ENCODE measurements at places on chromosomes 5 and 9.

GRCh38 chr9:5448016-5448415 lies 2.3 kb upstream of the CD274 start:
- DNase-seq: no peak

DNA sequence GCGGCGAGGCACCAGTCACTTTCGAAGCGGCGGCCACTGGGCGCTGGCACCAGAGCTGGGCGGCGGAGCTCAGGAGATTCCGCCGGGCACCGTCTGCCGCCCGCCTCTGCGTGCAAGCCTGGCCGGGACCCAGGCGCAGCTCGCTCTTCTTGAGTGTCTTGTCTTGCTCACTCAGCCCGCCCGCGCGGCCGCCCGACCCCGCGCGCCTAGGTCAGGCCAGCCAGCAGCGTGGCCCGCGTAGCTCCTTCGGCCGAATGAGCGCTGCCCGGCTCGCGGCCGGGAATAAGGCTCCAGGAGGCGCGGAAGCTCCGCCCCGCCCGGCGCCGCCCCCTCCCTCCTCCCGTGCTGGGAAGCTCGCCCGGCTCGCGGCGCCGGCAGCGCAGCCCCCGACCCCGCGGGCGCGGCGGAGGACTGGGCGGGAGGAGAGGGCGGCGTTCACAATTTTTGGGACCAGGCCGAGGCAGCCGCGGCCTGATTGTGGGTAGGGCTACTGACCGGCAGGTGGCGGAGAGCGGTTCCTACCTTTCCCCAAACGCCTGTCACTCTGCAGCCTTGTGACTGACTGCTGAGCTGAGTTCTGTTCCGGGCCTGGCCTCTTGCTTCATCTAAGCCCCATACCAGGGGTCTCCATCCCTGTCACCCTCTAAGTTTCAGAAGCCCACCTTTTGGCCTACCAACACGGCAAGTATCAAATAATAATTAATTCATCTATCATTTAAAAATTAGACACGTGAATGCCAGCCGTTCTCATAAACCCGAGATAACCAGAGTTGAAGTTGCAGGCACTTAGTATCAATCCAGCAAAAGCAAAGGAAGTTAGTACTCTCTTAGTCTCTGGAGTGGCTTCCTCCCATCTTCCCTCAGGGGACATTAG lies at the start of gene HBEGF:
HBEGF (minus strand) TSS at position 256 of the 874 bp plus-strand sequence. CDS start 275 bp downstream, outside the sequence.
- peak; percentile 60 for DNase-seq

DNA sequence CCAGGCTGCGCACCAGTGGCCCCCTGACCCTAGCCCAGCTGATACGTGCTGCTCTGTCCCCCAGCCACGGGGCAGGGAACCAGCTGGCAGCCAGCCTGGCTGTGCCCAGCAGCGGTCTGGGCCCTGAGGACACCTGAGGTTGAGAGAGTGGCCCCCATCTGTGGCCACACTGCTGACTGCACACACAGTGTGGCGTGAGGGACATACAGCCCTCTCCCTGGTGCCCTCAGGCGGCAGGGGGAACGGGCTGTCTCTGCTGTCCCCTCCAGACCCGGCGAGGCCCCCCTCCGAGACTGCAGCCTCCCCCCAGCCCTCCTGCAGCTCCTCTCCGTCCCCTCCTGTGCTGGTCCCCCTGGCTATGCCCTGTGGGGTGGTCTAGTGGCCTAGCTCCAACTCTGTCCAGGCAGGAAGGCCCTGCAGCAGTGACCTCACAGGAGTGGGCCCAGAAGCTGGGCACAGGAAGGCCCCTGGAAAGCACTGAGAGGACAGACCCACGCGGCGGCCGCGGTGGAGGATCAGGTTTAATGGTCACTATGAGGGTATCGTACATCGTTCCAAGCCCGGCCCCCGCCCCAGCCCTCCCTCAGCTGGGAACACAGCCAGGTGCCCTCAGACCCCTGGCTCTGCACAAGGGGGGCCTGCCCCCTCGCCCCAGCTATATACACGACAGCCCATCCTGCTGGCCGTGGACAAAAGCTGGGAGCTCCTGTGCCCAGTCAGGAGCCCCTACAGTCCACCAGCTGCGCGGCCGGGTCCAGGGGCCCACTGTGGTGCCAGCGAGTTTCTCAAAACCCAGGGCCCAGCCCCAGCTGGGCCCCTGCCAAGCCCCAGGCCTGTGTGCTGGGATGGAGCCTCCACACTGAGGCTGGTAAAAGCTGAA lies 6.8 kb upstream of the ENTPD8 start:
- no peak for DNase-seq

GRCh38 chr5:3325201-3325971 lies 270.2 kb upstream of the IRX1 start:
- DNase-seq: peak; percentile 77

DNA sequence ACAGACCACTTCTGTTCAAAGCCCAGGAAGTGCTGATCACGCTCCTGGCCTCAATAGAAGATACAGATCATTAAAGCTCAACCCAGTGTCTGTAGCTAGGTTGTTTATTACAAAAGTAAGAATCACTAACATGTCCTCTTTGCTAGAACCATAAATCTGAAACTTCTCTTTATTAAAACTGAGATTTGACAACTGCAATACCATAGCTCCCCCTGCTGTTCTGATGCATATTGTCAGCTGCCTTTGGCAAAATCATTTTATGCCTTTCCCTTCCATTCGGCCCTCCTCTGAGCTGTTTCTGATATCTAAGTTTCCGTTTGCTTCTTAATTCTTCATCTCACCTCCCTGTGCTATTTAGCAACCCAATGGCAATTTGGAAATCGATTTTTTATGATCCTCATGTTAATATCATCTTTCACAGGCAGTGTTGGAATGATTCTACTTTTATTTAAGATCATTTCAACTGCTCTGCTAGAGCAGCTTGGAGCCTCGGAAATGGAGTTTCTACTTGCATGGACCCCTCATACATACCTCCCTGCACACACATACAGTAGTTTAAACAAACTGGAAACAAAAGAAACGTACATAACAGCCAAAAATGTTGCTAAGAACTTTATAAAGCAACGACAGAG lies 998.8 kb downstream of the MAT2B start:
- no peak for DNase-seq

DNA sequence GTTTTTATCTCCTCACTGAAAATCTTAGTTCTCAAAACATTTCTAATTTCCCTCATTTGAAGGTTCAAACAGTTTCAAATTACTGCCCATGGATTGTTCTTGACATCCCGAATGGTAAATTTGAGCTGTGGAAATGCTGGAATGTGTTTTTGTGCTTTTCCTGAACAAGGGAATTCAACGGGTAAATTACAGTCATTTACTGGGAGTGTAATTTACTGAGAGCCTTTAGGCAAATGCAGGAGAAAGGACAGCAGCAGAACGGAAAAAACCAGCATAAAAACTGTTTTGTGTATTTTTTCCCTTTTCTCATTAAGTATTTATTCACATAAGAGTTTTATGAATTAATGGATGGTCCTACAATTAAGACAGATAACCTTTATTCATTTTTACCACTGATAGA lies 139.2 kb downstream of the PBX3 start:
- DNase-seq: no peak

DNA sequence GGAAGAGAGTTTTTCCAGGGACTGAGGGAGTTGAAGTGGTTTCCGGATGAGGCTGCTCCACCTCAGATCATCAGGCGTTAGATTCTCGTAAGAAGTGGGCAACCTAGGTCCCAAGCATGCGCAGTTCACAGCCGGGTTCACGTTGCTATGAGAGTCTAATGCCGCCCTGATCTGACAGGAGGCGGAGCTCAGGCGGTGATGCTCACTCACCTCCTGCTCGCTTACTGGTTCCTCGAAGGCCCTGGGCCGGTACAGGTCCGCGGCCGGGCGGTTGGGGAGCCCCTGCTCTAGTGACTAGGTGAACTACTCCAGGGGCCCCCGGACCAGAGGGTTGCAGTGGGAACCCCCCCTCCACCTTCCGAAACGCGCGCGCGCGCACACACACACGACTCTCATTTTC lies 997 bp upstream of the RNF130 start:
- no peak for DNase-seq

- DNase-seq: no peak
Observed at GRCh38 chr5:158344376-158344775, 485.4 kb upstream of the CLINT1 start.

GRCh38 chr9:11319538-11319937 lies 706.7 kb upstream of the PTPRD start:
- DNase-seq: peak; percentile 95

DNA sequence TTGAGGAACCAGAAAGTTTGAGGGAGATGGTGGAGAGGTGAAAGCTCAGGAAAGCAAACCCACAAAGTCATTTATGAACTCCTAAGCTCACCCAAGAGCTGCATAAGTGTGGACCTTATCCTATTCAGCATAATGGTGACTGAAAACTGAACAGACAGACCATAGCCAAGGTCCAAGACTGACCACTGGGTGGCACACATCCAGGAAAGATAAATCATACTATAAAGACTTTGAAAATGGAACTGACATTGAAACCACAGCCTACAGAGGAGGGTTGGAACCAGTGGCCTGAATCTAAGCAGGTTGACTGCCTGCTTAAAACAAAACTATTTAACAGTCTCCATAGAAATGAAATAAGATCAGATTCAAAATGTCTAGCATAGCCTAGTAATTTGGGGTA lies 121.0 kb upstream of the RGS7BP start:
- DNase-seq: no peak

- no peak for DNase-seq
Observed at GRCh38 chr5:3607541-3608181, 12.0 kb downstream of the IRX1 start.

GRCh38 chr5:172666251-172666650 lies 25.2 kb downstream of the NEURL1B start:
- no peak for DNase-seq

GRCh38 chr5:166768536-166768935 lies 1522.9 kb upstream of the WWC1 start:
- DNase-seq: no peak

DNA sequence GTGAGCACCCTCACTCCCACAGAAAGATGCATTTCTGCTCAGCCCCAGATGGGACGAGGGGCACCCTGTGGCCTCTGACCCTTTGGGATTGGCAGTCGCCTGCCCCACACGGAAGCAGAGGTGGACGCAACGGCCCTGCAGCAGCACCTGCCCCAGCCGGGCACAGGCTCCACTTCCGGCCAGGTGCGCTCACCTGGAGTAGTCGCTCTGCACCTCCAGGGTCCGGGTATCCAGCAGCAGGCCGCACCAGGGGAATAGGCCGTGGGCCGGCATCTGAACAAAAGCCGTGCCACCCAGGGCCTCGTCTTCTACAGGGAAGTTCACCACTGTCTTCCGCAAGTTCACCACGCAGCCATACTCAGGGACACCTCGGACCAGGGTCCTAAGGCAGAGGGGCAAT lies 30.7 kb downstream of the TERT start:
- DNase-seq: no peak

DNA sequence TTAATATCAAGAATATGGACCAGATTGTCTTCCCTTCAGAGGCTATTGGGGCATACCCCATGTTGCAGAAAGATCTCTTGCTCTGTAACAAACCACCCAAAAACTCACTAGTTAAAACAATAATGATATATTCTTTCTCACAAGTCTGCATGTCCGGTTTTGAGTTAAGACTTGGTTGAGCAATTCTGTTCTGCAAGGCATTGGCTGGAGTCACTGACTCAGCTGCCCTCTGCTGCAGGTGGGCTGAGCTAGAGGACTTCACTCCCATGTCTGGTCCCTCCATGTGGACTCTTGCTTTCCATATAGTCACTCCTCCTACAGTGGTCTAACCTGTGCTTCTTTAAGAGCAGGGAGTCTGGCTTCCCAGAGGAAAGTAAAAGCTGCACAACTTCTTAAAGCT lies 73.4 kb downstream of the ESM1 start:
- no peak for DNase-seq

DNA sequence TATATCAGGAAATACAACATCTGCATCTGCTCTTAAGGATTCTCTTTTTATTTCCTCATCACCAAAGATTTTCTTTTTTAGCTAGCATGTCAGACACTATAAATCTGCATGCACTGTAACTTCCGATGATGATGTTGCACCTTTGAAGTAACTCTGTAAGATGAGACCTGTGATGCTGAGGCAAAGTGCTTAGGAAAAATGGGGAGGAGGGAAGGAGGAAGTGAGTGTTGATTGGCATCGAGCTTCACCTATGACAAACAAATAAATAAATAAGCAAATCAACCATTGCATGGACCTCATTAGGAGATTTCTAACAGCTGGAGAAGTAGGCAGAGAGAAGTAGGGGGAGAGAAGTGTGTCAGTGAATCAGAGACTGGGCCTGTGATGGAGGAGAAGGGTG lies 52.6 kb downstream of the ENC1 start:
- no peak for DNase-seq

DNA sequence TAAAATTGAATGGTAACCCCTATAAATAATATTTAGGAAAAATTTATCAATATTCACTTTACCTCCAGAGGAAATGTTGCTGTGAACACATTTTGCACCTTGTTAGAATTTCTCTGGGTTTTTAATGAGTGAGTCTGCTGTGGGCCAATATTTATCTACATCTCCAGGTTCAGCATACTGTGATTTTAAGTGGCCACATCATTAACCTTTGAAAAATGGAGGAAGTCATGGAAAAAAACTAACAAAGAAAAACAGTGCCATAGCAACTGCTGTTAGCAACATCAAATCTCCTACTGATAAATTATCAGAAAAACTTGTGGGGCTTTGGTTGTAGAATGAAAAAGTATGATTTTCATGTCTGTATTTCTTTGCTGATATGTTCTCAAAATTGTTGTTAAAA lies 55.0 kb downstream of the CD180 start:
- DNase-seq: no peak

GRCh38 chr5:174323878-174324281 lies 278.4 kb downstream of the NSG2 start:
- no peak for DNase-seq

DNA sequence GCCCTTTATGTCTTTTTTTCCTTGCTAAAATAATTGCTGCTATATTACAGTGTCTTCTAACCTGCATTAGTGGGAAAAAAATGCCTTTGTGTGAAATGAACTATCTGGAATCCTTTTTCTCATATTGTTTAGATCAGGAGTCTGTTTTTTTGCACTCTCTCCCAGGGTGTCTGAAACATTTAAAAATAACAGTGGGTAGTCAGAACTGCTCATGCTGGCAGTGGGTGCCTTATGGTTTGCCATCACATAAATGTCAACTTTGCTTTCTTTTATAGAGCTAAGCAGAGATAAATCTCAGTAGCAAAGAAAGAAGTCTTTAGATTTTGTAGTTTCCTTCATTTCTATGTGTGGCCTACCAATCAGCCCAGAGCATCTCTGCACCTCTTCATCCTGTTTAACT lies 347.8 kb upstream of the RGMB start:
- DNase-seq: no peak

GRCh38 chr9:127347831-127348776 lies 48.9 kb upstream of the SLC2A8 start:
- no peak for DNase-seq

- DNase-seq: no peak
Observed at GRCh38 chr9:86315078-86315477, 32.7 kb upstream of the ISCA1 start.

DNA sequence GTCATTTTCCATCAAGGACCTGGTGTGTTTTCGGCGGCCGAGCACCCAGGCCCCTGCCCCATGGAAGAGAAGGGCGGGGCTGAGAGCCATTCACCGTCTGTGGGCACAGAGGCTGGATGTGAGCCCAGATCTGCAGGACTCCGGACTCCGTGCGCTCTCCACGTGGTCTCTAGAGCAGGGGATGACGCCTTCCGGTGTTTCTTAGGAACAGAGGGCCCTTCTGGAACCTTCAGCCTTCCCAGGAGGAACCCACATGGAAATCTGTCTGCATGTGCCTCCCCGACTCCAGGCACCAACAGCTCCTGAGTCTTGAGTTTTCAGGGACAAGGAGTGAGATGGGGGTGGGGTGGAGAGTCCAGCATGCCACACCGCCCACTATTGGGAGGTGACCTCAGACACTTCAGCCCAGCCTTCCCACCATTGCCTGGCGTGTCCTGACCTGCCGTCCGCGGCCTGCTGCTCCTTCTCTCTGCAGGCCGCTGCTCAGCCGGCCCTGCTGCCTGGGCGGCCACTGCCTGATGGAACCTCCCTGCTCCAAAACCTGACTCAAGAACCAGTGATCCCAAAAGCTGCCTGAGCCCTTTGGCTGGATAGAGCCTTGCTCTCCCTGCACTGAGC lies 2.4 kb upstream of the RXRA start:
- no peak for DNase-seq
